ENCODE measurements at places on chromosomes 16 and 17. TPM values are rescaled to one million over a fixed set of nuclear protein-coding genes. Genes with fewer than 3 reads are reported as not detected.
A peak's percentile ranks its signal among the peaks of the same experiment; 100 is the strongest.

DNA sequence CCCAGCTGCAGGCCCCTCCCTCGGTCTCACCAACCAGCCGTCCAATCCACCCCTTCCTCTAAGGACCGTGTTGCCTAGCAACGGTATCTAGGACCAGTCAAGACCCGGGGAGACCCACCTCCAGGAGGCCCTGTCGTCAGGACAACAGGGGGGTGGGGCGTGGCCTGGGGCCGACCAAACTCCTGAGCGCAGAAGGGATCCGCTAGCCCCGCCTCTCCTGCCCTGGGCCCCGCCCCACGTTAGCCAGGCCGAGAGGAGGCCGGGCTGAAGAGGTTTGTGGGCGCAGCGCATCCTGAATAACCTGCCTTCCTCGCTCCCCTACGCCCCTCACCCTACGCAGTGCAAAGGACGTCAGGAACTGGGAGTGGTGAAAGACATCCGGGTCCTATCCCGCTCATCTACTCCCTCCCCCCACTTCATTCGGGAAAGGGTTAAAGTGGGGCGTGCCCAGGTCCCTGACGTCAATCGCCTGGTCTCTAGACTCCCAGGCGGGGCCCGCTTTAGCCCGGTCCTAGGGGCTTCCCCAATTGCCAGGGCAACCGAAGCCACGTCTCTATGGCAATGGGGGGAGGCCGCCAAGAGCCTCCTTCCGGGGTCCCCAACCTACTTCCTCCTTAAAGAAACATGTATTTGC is 14.7 kb downstream of the DLG4 start:
- peak; percentile 96 for DNase-seq

DNA sequence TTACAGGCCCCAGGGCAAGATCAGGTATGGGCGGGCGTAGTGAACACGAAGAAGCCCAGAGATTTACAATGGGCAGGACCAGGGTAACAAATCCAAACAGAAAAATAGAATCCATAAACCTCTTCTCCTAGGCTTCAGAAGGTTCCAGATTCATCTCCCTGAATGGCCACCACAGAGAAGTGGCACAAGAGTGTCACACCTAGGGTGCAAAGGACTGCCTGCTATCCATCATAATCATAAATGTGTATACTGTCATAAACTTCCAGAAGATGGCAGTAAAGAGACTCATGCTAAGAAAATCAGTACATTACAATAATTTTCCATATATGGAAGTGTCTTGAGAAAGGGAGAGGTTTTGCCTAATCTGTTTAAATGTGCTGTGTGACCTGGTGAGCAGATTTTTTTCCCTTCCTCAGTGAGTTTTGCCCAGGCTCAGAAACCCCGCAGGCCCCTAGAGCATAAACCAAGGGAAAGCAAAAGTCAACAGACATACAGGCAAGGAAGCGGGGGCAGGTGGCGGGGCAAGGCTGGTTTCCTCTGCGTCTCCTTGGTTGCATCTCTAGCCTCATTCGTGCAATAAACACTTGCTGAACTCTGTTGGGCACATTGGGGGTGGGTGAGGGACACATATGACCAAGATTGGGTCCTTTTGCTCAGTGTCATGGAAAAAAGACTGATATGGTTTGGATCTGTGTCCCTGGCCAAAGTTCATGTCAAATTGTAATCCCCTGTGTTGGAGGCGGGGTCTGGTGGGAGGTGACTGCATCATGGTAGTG is 92.0 kb upstream of the CDH5 start:
- DNase-seq, result peak; percentile 77

DNA sequence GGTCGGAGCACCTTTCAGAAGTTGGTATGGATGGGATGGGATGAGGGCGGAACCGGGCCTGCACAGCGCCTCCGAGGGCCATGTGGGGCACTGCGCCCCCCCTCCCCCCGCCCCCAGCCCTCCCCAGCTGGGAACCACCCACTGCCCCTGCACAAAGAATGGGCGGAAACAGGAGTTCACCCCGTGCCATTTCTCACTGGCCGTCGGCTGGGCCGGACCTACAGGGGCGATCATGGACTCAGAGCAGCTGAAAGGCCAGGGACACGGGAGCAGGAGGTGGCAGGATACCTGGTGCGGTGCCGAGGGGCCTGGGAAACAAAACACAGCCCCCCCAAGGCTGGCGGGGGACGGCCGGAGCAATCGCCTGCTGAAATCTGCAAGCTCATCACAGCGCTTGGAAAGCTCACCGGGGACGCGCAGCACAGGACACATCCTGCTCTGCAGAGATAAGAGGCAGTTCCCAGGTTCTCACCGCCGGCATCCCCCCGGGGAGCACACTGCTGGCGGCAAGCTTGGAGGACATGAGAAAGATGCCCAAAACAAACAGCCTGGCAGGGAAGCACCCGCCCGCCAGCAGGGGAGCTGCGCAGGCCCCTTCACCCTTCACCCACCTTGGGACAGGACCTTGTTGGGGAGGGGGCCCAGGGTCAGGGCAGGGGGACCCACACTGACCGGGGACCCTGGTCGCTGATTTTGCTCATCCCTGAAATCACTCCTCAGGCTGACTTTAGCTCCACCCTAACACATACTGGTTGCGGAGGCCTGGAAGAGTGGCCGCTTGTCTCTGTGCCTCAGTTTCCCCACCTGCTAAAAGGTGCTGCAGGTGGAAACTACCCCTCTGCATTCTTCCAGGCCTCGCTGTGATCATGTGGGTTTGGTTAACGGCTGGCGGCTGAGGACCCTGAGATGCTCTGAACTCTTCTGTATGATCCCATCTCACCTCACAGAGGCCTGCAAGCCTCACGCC is 263.9 kb downstream of the C16orf95 start:
- no peak for DNase-seq

- DNase-seq, result peak; percentile 53
Measured at GRCh38 chr16:67645397-67646121, 615 bp downstream of the CARMIL2 start.

DNA sequence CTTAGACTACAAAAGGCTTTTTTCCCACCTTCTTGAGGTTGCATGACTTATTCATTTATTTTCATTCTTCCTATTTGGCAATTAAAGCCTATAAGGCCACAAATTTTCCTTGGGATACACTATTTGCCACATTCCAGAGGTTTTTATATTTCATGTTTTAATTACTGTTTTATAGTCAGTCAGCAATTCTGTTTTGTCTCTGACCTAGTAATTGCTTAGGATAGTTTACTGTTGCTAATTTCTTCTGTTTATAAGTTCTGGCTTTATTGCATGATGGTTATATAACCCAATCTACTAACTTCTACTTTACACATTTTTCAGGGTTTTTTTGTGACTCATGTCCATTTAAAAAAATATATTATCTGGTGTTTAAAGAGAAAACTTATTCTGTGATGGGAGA is 2.5 kb downstream of the ZNF23 start:
- DNase-seq, result no peak

- no peak for DNase-seq
Measured at GRCh38 chr16:54000361-54000760, 286.2 kb downstream of the IRX3 start.

Gene C17orf50
- total RNA-seq, result not detected

Gene CAPNS2
- total RNA-seq, result not detected

Gene TBC1D3K
- not detected for total RNA-seq

Gene SPN
- 0.63 TPM for total RNA-seq

Gene COTL1
- 215 TPM for total RNA-seq
